ENCODE measurements at places on chromosomes 6 and 20.

GRCh38 chr20:57403216-57403615, 12.0 kb downstream of the RBM38 start:
- DNase-seq = no peak

DNA sequence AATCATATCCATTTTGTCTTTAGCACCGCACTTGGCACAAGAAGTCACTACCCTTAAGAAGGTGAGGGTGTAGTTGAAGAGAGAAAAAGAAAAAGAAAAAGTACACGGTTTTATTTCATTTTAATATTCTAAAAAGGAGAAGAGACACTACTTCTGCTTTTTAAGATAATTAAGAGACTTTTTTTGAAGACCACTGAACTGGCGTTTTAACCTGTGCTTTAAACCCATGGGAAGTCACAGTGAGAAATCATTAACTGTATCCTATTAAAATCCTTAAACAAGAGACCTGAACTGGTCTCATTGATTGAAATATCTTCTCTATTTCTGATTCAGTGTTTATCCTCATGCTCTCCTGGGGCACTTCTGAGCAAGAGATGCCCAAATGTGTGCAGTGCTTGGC, 243.5 kb downstream of the TMEM242 start:
- no peak for DNase-seq

DNA sequence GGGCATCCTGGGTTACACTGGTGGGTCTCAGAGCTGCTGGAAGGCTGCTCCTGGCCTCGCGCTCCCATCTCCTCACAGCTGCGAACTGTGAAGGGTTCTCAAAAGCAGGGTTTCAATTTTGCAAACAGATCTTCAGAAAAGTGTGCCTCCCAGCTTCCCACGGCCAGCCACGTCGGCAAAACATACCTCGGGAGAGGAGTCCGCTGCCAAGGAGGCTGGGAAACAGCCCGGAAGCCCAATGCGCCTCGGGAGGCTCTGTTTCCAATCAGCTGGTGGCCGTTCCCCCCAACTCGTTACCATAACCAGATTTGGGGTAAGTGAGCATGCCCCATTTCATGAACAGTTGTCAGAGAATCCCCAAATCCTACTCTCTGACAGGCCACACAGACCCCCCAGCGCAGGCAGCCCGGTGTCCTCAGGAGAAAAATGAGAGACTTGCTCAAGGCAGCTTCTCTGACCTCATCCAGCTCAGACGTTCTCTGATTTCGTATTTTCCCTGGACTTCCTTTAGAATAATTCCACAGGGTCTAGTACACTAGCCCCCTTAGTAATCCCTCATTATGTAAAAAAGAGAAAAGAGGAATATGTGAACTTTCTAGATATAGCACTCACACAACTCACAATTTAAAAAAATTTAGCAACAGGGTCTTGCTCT, 98.4 kb downstream of the SNX5 start:
- no peak for DNase-seq

DNA sequence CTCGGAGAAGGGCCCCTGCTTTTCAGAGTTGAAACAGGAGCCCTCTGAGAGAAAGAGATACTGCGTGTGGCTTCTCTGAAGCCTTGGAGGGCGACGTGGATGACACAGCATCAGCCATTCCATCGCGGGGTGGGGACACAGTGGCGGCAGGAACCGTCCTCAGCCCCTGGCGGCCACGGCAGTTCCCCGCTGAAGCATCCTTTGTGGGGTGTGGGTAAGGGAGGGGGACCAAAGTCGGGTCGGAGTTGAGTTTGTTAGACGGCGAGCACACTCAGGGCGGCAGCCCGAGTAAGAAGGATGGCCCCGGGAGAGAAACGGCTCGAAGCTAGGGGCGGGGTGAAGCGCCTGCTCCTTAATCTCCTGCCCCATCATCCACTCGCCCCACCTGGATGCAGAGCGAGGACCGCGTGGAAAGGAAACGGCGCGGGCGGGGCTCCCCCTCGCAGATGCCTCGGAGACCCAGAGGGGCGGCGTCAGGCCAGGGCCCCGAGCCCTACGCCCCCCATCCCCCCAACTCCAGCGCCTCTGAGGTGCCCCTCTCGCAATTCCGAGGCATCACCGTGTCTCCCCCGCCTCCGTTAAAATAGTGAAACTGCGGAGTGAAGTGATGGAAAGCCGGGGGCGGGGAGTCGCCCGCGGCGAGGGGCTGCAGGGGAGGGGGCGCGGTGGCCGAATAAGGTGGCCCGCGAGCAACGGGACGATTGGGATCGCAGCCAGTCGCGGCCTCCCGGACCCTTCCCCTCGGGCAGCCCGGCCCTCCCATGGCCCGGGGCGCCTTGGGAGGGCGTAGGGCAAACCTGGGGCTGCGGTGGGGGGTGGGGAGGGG, 796 bp upstream of the RREB1 start:
- peak; percentile 49 for DNase-seq

DNA sequence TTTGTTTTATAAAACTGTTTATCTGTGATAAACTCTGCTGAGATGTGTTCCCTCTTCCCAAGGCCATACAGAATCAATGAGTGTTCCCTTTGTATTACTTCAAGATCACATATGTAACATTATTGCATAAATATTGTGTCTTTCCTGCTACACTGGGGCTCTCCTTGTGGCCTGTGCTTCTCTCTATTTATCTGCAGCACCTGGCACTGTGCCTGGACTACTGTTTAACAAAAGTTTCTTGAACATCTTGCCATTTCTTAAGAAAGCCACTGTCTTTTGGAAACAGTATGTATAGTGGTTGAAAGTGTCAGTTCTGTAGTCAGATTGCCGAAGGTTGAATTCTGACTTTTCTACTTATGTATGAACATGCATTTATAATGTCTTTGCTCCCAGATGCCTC, 169.0 kb upstream of the SCGN start:
- no peak for DNase-seq

- DNase-seq = no peak
These were observed 7.7 kb downstream of the ADGRF1 start for GRCh38 chr6:47034421-47034820.

DNA sequence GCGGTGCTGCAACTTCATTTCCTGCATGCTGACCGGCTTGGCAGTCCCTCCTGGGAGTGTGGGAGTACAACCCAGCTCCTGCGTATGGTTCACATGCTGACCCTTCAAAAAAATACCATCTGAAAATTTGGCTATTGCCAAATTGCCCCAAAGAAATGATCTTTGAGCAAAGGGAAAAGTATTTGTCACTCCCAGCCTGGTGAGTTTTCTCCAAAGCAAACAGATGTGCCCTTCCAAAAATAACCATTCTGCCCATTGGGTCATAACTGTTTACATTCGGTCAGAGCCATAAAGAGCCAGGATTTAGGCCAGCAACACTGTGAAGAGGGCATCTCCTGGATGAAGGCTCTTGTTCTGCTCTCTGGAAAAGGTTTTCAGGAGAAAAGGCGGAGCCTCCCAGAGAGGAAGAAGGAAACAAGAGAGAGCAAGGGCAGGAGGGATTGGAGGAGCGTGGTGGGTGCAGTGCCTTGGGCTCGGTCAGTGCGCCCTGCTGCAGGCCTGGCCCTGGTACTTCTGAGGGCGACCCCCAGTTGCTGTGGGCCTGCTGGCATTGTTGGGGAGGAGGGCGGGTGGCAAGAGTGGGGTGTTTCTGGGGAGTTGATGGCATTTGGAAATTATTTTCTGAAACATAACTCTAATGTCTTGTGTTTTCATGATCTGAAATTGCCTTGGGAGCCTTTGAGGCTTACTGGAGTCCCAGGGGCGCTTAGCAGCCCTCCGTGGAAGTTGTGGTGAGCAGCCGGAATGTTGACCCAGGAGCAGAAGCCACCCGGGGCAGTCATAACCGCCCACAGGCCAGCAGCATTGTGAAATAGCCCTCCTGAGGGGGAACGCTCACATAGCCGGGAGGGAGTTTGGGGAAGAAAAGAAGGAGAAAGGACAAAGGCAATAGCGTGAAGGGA, 248.4 kb downstream of the MYLK4 start:
- DNase-seq = no peak

- no peak for DNase-seq
These were observed 102.9 kb downstream of the CTNNBL1 start for GRCh38 chr20:37796733-37797132.

- DNase-seq = no peak
These were observed 216.5 kb downstream of the LY86 start for GRCh38 chr6:6804843-6805615.

- no peak for DNase-seq
These were observed 20.5 kb upstream of the TMEM181 start for GRCh38 chr6:158539413-158539812.

DNA sequence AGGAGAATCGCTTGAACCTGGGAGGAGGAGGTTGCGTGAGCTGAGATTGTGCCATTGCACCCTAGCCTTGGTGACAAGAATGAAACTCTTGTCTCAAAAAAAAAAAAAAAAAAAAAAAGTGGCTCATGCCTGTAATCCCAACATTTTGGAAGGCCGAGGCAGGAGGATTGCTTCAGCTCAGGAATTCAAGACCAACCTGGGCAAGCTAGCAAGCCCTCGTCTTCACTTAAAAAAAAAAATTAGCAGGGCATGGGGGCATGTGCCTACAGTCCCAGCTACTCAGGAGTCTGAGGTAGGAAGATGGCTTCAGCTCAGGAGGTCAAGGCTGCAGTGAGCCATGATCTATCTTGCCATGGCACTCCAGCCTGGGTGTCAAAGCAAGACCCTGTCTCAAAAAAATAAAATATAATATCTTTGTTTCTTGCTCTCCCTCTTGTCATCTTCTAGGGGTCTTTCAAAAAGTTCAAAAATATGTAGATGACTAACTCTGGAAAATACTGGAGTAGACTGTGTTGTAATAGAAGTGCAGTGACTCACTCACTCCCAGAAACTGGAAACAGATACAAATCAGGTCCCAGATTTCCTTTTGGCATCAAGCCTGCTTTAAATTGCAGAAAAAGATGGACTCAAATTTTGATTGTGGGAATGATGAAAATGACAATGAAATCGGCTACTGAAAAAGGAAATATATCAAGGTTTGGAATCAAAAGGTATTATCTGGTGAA, 2.8 kb upstream of the GINM1 start:
- DNase-seq = no peak

DNA sequence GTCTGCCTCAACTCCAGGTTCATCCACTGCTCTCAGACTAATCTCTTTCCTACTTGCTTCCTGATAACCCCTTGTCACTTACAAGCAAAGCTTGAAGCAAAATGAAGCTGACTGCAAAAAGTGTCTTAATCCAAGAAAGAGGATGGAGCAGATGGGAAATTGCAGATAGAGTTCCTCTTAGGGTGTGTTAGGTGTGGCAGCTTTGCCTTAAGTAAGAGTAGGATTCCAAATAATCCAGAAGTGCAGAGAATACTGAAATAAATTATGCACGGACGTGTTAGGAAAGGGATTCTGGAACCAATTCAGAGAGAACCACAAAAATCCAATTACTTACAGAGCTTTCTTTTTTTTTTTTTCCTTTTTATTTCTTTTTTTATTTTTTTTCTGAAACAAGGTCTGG, 6.1 kb upstream of the RPL7L1 start:
- DNase-seq = no peak

GRCh38 chr6:163226836-163227485, 187.6 kb upstream of the QKI start:
- DNase-seq = no peak

GRCh38 chr6:135624402-135625295, 127.1 kb upstream of the AHI1 start:
- DNase-seq = no peak

DNA sequence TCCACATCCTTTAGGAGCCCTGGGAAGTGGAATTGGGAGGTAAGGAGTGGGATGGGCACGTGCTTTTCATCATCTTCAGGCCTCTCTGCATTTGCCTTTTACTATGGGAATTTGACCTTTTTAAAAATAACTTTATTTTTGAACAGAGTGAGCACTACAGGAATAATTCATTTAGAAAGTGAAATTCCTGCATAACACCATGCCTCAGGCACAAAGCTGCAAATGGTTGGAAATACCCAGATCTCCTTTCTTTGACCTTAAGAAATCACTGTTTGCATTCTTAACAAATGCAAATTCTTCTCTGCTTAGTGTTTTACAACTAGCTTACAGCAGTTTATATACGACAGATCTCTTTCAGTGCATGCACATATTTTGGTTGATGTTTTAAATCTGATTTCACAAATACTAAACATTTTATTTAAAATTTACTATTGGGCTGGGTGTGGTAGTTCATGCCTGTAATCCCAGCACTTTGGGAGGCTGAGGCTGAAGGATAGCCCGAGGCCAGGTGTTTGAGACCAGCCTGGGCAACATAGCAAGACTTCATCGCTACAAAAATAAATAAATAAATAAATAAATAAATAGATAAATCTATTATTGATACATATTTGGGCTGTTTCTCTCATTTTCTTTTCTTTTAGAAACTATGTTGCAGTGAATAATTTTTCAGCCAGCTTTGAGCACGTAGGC, 24.5 kb downstream of the CST8 start:
- DNase-seq = no peak

DNA sequence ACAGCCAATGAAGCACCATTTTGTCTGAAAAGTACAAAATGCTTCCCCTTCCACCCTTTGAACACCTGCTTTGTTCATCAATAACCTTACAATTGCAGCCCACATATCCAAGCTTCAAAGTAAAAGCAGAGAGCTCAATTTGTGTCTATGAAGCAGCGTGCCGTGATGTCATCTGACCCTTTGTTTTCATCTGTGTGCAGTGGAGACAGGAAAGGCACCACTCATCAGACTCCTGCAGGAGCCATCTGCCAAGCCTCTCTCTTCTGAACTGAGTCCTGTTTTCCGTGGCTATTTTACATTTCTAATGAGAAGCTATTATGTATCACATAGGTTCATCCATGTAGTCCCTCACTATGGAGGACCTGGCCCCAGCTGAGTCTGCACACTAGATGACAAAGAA, 7.5 kb upstream of the LY86 start:
- no peak for DNase-seq

- no peak for DNase-seq
These were observed 62.5 kb downstream of the AHI1 start for GRCh38 chr6:135434991-135435390.

GRCh38 chr20:31593221-31594001, 11.7 kb upstream of the ID1 start:
- DNase-seq = no peak

- no peak for DNase-seq
These were observed 13.4 kb downstream of the CCDC167 start for GRCh38 chr6:37486121-37486839.

- DNase-seq = no peak
These were observed 95.5 kb upstream of the NXT1 start for GRCh38 chr20:23255106-23255505.
